ENCODE measurements at places on chromosomes 2 and 18.

DNA sequence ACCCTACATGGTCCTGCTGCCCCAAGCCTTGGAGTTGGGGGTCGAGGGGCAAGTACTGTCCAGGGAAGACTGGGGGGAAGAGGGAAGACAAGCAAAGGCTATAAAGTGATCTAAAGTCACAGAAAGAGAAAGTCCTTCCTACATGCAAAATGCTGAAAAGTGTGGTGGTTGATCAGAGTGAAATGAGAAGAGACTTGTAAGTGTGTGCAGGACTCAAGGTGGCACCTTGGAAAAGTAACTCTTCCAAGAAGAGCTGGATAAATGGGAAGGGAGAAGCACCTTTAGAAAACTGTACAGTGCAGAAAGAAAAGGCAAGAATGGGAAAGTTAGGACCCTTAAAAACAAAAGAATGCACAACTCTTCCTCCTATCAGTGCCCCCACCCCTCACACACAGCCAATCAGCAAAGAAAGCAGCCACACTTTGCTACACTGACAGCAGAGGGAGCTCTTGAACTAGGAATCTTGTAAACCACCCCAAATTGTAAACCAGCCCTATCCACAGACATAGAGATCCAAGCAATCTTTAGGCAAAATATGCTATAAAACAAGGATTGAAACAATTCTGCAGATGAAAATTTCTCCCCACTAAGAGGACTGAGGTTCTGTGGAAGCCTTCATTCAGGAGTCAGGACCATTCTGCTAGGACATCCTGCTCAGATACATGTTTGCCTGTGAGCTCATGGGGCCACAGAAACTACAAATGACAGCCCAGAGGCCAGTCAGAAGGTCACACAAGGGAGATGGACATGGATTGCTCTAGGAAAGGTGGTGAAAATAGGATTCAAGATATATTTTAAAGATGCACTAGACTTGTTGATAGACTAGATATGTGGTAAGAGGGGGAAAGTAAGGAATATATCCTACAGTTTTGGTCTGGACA, 146.4 kb downstream of the FTCDNL1 start:
- DNase-seq: no peak

DNA sequence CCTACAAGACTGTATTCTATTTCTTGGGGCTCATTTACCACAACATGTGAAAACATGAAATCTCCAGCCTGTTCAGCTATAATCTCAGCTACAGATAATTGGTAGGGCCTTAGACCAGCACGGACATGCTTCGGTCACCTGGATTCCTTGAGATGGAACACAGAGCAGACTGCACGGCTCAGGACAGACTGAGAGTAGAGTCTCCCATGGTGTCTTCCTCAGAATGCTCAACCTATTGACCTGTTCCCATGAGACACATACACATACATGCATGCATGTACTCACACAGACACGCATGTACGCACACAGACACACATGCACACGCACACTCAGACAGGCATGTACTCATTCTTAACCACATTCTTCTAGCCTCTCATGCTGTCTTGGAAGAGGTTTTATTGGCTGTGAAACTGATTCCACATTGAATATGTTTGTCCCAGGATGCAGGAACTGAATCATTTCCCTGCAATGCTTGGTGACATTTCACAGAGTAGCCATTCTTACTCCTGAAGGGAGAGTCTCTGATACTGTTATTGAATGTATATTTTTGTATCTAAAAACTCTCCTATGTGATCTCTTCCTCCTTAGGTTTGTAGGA, 23.5 kb upstream of the BZW1 start:
- DNase-seq: no peak

- DNase-seq: no peak
Observed at GRCh38 chr2:3312576-3313345, 64.9 kb downstream of the EIPR1 start.

GRCh38 chr2:146412625-146413024, 1432.2 kb upstream of the ACVR2A start:
- no peak for DNase-seq

DNA sequence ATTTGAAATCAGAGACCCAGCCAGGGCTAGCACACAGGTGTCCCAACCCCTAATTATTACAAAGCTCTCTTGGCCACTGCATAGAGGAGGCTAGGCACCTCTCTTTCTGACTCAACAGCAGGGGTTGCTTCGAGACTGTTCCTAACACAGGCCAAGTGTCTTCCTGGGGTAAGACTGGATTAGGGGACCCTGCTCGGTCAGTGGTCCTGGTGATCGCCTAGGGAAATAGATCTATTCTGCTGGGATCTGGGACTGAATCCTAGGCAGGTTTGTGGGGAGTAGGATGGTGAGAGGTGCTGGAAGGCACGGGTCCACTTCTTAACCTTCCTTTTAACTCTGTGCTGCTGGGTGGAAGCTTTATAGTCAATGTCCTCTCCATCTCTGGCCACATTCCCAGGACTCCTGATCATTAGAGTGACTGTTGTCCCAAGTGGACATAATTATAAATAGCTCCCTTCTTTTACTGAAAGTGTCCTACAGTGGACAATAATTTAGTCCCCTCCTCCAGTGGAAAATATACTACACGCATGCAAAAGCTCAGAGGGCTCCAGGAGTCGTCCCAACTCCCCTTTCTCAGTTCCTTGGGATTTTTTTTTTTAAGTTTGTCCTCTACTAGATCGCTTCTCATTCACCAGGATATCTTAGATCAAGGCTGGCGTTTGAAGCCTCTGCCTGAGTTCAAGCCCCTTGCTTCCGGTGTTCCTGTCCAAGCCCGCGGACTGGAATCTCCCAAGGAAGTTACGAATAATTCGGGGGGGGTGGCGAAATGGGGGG, 1.3 kb upstream of the TRIB2 start:
- DNase-seq: no peak

- no peak for DNase-seq
Observed at GRCh38 chr2:12770300-12770968, 53.7 kb downstream of the TRIB2 start.

DNA sequence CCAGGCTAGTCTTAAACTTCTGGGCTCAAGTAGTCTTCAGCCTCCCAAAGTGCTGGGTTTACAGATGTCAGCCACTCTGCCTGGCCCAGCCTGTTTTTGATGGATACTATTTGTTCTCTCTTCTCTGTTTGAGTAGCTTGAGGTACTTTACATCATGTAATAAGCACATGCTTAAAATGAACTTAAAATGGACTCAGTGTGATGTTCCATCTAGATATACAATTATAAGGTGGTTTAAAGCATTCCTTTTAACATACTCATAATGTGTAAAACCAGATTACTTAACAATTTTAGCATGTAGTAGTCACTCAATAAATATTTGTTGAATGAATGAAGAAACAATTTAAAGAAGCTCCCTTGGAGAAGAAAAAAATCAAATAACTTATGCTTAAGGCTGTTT, 9.6 kb downstream of the PTPRM start:
- DNase-seq: no peak

- no peak for DNase-seq
Observed at GRCh38 chr2:29691391-29691950, 229.9 kb downstream of the ALK start.

DNA sequence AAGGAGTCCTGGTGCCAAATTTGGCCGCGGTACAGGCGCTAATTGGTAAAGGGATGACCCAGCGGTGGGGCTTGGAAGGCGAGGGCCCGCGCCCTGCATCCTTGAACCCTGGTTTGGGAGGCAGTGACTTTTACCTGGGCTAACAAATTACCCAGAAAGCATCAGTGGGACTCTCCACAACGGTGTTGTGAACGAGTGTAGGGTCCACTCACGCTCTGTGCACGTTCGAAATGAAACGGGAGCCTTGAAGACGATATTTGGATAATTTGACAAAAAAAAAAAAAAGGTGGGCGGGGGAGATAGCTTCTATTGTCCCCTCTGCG, 3.0 kb upstream of the PAX3 start:
- no peak for DNase-seq

- no peak for DNase-seq
Observed at GRCh38 chr2:75896779-75897366, 186.2 kb upstream of the GCFC2 start.

DNA sequence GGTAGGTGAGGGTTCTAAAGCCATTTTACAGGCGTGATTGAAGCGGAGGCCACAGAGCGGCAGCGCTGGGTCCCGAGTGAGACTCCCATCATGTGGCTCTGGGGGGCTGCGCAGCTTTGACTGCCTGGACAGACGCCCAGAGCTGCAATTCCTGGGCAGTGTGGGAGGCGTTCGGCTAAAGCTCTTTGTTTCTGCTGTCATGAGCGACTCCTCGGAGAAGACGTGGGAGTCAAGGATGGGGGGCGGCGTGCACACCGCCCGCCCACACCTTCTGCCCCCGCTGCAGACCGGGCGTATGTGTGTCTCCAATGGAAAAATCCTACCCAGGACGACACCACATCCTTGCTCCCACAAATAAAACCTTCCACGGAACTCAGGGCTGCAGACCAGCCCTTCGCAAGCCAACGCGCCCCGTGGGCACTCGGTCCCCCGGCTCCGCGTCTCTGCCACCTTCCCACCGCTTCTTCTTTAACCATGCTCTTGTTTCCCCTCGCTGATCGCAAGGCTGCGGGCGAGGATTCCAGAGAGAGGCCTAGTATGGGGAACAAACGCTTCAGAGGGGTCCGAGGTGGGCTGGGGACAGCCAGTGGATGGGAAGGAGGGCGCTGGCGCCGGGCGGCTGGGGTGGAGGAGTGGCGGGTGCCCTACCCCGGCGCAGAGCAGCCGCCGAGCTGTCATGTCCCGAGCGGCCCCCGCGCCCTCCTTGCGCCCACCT, 680 bp upstream of the LBH start:
- DNase-seq: no peak

- no peak for DNase-seq
Observed at GRCh38 chr2:74414881-74415761, 6.3 kb downstream of the C2orf81 start.

DNA sequence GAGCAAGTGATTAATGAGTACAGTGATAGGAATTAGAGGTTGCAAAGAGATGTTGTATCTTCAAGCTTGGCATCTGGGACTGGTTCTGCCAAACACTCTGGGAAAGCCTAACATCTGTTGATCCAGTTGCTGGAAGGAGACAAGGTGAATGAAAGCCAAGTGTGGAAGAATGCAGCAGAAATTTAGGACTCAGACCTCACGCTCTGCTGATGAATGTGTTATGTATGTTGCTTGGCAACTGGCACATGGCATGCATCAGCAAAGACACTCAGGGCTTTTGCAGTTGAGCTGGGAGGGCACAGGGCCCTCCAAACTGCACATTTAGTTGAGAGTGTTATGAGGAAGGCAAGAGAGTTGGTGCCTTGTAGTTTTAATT, 105.5 kb downstream of the COLEC12 start:
- DNase-seq: no peak

- no peak for DNase-seq
Observed at GRCh38 chr2:14936426-14936825, 303.9 kb downstream of the LRATD1 start.

- no peak for DNase-seq
Observed at GRCh38 chr2:213766062-213766461, 481.8 kb downstream of the SPAG16 start.

- DNase-seq: no peak
Observed at GRCh38 chr2:235319095-235319494, 174.7 kb upstream of the AGAP1 start.

- DNase-seq: peak; percentile 56
Observed at GRCh38 chr2:70767079-70767698, 811 bp downstream of the ADD2 start.

DNA sequence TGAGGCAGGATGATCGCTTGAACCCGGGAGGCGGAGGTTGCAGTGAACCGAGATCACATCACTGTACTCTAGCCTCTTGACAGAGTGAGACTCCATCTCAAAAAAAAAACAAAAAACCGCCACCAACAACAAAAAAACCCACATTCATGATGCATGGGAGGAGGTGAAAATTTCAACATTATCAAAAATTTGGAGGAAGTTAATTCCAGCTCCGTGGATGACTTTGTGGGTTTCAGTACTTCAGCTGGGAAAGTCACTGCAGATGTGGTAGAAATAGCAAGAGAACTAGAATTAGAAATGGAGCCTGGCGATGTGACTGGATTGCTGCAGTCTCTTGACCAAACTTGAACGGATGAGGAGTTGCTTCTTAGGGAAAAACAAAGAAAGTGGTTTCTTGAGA, 74.3 kb downstream of the PRKCE start:
- DNase-seq: no peak

DNA sequence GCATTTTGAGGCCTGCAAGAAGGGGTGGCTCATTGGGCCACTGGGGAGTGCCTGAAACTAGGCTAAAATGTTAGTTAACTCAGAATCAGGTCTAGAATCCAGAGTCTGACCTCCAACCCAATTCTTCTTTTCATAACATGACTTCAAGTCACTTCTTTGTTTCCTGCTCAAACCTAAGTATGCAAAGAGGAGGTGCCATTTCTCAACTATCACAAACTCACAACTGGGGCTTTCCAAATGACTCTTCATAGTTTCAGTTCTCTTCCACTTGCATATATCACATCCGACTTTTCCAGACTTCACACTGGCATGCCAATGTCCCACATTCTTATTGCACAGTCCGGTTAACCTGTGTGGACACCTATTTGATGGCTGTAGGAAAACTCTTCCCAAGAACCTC, 211.6 kb downstream of the TCF4 start:
- DNase-seq: no peak

- DNase-seq: no peak
Observed at GRCh38 chr2:143588746-143589145, 459.5 kb downstream of the ARHGAP15 start.

- no peak for DNase-seq
Observed at GRCh38 chr2:402721-403120, 114.8 kb upstream of the ALKAL2 start.

DNA sequence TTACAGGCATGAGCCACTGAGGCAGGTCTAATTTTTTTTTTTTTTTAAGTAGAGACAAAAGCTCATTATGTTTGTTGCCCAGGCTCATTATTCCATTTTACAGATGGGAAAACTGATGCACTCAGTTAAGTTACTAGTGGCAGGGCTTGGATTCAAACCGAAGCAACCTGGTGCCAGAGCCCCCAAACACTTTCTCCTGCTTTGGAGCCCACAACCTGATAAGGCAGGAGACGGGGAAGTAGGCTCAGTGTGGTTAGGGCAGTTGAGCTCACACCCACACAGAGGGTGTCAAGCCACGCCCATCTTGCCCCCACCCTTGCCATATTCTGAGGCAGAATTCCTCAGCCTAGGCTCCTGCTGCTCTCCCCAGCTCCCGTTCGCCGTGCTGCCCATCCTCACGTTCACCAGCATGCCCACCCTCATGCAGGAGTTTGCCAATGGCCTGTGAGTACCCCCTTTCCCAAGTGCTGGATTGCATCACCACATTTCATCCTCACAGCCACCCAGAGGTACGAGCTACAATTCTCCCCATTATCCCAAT, 5.8 kb upstream of the CTDSP1 start:
- no peak for DNase-seq

DNA sequence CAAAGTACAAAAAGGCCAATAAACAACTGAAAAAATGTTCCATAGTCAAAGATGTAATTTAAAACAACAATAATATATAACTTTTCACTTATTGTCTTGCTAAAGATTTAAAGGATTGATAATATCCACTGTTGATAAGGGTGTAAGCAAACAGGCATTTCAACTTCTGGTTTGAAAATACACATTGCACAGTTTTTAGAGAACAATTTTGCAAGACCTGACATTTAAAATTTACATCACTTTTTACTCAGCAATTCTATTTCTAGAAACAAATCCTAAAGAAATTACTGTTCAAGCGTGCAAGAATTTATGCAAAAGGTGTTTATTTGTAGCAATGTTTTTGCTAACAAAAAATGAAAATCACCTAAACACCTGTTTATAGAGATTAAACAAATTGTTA, 120.4 kb downstream of the TDRD15 start:
- no peak for DNase-seq

All from activated CD8-positive, alpha-beta memory T cell treated with anti-CD3 and anti-CD28 coated beads, Interleukin-2, amount 50 U/mL, for 48 hours (primary cell).